ENCODE measurements at places on chromosomes 3 and 15. TPM values are rescaled to one million over a fixed set of nuclear protein-coding genes. Genes with fewer than 3 reads are reported as not detected.

DNA sequence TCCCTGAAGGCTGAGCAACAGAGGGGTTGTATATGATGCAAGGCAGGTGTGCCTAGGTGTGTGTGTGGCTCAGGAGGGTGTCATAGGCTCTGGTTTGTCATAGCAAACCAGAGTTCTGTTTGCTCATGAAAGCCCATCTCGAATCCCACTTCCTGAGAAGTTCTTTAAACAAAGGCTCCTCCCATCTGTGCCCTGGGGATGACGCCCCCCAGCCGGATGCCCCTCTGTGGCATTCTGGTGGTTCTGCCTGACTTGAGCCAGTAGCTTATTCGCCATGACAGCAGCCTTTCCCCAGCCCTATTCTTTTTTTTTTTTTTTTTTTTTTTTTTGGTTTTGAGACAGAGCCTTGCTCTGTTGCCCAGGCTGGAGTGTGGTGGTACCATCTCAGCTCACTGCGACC, 45.4 kb downstream of the PDIA5 start:
- DNase-seq: no peak

DNA sequence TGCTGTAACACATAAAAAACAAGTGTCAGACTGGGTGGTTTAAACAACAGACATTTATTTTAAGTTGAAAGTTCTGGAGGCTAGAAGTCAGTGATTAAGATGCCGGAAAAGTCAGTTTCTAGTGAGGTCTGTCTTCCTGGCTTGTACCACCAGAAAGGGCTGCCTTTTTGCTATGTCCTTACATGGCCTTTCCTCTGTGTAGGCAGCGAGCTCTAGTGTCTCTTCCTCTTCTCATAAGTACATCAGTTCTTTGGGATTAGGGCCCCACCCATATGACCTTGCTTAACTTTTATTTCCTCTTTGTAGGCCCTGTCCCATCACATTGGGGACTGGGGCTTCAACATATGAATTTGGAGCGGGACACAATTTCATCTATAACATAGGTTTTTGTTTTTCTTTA, 128.0 kb downstream of the BBX start:
- DNase-seq: no peak

DNA sequence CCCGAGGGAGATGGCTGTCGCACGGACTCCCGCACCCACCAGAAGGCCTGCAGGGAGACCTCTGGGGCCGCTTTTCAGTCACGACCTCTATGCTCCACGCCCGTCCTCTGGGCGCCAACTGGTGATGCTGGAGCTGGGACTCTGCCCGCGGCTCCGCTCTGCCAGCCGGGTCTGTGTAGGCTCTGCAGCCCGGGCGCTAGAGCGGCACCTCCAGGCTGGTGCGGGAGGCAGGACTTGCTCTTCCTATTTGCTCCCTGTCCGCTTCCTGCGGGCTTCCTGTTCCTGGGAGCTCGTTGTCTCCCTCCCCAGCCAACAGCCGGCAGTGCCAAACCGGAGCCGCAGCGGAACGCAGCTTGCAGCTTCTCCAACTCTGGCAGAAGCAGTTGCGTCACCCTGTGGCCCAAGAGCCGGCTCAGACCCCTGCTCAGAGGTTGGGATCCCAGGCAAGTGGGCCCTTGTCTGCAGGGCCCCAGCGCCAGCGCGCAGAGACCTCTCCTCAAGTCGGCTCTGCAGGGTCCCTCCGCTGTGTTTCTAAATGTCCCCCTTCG, 285.9 kb downstream of the XXYLT1 start:
- DNase-seq: no peak

GRCh38 chr3:126212620-126213378, 32.4 kb upstream of the ALDH1L1 start:
- DNase-seq: no peak

GRCh38 chr15:71167445-71168165, 52.3 kb downstream of the THSD4 start:
- no peak for DNase-seq

DNA sequence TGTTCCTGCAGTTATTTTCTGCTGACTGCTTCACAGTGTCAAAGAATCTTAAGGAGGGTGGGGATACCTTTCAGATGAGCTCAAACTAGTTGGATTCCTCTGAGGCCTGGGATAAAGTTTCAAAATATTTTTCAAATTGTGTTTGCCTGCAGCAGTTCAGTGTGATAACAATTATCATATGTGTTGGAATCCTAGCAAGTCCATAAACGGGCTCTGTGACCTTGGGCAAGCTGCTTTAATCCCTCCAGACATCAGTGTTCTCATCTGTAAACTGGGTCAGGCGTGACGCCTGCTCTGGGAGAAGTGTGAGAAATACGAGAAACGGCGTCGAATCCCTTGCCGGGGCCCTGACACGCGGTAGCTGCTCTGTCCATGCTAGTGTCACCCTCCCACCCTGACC, 153.5 kb downstream of the UACA start:
- DNase-seq: no peak

Gene RARRES1
- total RNA-seq: 520 TPM

Gene TMEM158
- not detected for total RNA-seq

Data from ascending aorta (tissue), 2 donors.